ENCODE measurements at places on chromosomes 16 and 17.

- DNase-seq = no peak
These were observed at the start of gene DPEP3 for GRCh38 chr16:67979955-67980678. DPEP3 (minus strand) TSS chr16:67980499; CDS start chr16:67980380, 119 bp downstream.

DNA sequence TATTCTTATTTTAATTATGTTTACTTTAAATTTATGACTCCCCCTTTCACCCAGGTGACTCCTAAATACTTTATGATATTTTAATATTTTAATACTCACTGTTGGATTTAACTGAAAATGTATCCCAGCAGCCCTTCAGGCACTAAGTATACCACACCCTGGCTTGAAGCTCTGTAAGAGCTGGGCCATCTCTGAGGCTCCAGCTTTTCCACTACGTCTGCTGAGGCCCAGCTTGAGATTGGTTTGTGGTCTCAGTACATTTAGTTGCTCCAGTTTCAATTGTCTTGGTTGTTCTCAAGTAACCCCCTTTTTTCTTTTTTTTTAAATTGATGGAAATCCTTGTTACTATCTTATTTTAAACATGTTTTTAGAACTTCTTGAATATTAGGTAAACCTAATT is 27.0 kb upstream of the CAPNS2 start:
- DNase-seq = no peak

GRCh38 chr17:57085448-57086068 is 512 bp downstream of the AKAP1 start:
- peak; percentile 61 for DNase-seq

- no peak for DNase-seq
These were observed 424.8 kb downstream of the HS3ST3B1 start for GRCh38 chr17:14725729-14726128.

DNA sequence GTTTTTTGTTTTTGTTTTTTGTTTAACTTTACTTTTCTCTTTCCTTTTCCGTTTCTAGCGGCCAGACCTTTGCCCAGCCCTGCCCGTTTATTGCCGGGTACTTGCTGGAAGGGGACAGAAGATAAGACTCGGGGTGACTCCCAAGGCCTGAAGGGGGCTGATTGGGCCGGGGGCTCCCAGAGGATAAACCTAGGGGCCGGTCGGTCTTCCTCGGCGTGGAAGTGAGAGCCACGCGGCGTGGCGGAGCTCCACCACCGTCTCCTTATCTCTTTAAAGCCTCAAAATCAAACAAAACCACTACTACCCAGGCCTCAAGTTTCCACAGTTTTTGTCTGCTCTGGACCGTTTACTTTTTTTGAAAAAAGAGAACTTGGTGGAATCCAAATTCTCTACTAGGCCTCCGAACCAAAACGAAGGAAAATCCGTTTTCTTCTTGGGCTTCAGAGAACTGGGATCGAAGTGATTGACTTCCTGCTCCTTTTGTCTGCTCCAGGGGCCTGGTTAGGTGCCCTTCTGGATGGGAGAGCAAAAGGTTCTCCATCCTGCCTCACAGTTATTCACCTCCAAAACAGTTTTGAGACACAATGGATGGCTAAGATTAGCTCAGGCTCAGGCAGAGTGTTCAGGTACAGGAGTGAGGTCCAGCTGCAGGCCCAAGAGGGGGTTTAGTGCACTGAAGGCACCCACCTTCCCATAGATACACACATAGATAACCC is 8.5 kb upstream of the HOXB9 start:
- DNase-seq = no peak

DNA sequence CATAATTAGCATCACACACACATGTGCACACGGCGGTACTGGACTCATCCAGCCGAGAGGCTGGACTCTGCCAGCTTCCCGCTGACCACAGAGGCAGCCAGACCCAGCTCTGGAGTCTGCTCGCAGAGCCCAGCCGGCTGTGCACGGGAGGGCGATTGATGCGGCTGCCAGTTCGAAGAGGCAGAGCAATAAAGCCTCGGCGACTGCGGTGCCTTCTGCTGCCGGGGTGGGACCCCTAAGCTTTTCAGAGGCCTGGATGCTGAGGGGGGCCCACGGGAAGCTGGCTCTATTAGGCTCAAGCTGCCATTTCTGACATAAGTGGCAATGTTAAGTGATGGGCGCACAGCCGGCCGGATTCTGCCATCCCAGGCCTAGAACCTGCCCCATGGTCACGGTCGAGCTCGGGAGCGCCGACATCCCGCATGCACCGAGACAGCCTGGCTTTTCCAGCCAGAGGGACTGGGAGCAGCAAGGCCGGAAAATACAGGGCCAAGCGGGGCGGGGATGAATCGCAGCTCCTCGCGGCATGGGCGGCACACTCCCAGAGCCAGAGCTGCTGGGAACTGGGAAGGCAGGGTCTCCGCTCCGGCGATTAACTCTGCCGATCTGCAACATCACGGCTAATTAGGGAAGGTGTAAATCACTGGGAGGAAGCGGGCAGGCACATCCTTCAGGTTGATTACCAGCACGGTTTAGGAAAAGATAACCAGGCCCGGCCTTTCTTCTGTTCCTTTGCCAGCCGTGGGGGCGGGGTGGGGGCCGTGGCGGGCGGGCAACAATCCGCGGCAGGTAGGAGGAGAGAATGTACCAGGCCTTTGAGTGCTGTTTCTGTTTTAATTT is 57.7 kb downstream of the TBC1D16 start:
- DNase-seq = no peak

DNA sequence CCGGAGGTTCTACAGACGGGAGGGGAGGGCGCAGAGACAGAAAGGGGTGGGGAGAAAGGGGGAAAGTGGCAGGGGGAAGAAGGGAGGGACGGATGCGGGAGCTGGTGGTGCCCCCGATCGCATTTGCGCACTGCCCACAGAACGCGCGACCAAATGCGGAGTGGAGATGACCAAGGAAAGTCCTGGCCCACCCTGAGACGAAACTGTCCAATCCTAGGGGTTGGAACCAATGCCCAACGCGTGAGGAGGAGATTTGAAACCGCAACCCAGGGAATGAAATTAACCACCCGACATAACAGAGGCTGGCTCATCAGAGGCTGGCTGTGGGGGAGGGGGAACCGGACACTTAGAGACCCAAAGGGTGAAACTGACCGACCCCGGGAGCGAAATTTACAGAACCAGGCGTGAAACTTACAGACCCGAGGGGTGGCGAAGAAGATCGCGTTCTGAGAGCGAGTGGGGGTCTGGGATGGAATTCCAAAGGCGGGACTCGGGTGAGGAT is 1.4 kb downstream of the HES7 start:
- DNase-seq = no peak

DNA sequence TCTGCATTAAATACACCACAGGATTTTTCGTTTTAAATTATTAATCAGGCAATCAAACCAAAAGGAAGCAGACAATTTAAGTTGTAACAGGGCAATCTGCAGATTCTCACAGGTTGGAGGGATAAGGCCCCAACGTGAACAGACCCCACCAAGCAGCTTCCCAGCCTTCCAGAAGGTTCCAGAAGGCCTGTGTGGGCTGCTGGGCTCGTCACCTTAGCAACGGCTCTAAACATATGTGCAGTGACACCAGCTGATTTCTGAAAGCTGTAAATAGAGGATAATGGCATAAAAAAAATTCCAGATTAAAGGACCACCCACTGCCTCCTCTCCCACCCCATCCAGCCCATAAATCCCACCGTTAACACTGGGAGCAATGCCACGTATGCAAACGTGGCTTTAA is 123.8 kb downstream of the ZNF778 start:
- DNase-seq = no peak

DNA sequence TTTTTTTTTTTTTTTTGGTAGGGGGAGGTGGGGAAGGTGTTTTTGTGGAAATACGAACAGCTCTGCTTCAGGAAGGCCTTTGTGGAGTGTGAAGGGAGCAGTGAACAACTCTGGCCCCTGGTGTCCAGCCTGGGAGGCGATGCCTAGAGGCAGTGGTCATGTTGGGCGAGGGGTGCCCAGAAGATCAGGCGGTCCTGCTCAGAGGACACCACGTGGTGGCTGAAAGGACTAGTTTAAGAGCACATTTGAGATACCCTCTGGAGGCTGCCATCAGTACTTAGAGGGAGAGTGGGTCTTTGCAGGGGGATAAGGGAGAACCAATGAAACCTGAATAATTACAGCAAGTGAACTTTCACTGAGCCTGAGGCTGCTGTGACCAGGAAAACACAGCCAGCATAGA is 40.1 kb upstream of the RHOT1 start:
- no peak for DNase-seq

DNA sequence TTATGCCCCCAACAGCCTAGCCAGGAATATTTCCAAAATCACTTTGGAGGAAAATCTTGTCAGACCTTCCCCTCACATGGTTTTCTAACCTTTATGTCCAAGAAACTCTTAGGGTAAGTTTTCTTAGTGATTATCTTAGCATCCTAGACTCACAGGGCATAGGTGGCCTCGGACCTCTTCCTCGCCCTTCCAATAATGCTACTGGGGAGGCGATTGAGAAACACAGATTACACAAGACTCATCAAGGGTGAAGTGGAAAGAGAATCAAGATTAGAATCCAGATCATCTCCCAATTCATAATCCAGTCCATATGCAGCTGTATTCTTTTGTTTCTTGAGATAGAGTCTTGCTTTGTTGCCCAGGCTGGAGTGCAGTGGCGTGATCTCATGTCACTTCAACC is 358.4 kb upstream of the CDH5 start:
- no peak for DNase-seq

GRCh38 chr17:78210111-78210510 is 3.9 kb upstream of the BIRC5 start:
- DNase-seq = no peak

DNA sequence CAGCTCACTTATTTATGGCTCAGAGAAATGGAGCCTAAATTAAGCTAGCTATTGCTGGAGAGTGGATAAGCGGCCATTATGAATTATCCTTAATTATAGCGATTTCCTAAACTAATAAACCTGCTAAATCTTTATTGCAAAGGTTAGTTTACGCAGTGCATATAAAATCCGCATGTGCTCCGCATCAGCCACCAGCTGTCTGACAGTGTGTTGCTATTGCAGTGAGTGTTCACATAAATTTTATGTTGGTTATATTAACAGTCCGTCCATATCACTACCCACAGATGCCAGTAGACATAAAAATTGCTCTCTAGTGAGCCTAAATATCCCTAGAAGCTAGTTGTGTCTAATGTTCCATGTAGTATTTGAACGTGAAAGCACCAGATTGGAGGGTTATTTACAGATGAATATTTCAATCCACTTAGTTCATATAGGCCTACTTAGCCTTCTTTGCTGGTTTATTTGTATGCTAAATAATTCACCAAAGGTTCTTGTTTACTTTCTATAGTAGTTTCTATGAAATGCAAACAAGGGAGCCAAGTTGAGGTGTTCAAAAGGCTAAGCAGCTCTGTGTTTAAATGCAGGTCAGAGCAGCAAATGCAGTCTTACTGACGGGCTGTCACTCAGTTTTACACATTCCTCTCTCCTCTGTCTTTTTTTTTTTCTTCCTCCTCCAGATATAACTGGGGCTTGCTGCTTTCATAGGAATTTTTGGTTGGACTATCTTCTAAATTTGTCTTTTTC is 219.1 kb downstream of the IRX3 start:
- no peak for DNase-seq

DNA sequence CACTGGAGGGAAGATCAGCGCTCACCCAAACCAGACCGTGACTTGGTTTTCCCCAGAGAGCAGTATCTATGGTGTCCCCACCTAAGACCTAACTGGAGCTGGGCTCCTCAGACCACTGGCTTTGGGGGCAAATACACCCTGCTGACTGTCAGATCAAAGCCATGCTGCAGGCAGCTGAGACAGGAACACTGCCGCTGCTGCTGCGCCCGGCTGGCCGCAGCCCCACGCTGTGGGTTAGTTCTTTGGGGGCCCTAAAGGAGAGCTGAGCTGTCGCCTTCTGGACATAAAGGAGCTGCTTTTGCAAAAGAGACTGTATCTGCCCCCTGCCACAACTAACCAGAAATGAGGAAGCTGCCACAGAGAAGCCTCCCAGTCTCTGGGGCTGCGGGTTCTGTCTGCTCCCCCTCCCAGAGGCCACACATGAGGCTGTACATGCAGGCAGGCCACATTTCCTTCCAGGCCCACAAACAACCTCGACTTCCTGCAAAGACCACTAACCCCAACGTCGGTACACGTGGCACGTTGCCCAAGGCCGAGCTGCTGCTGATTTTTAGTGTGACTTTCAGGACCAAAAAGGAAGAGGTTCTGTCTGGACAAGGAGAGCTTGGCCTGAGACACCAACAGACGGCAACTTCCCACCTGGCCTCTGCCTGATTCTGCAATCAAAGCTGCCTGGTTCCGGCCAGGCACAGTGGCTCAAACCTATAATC is 18.2 kb upstream of the ABR start:
- peak; percentile 40 for DNase-seq

GRCh38 chr16:49510654-49511305 is 137.2 kb downstream of the C16orf78 start:
- DNase-seq = no peak

- no peak for DNase-seq
These were observed 430.3 kb downstream of the SLC39A11 start for GRCh38 chr17:72661945-72662826.

DNA sequence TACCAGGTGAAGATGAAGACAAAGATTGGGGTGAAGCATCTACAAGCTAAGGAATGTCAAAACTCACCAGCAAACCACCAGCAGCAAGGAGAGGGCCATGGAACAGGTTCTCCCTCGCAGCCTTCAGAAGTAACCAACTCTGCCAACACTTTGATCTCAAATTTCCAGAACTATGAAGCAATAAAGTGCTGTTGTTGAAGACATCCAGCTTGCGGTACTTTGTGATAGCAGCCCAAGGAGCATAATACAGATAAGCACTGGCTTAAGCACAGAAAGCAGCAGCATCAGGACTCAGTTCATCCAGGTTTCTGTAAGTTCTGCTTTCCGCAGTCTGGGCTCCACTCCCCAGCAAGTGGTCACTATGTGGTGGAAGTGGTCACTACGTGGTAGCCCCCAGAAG is 16.0 kb upstream of the CDRT4 start:
- DNase-seq = no peak

DNA sequence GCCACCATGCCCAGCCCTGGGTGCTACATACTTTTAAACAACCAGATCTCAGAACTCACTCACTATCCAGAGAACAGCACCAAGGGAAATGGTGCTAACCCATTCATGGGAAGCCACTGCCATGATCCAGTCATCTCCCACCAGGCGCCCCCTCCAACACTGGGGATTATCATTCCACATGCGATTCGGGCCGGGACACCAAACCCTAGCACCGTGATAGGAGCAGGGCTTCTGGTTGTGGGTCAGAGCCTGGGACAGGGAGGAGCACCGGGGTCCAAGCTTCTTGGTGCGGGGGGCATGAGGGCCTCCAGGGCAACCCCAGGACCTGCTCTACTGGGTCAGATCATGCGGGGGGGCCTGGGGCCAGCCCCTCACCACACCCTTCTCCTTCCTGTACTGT is 4.5 kb downstream of the TMEM235 start:
- DNase-seq = no peak

- DNase-seq = no peak
These were observed 4.9 kb downstream of the TMEM92 start for GRCh38 chr17:50279181-50279526.

DNA sequence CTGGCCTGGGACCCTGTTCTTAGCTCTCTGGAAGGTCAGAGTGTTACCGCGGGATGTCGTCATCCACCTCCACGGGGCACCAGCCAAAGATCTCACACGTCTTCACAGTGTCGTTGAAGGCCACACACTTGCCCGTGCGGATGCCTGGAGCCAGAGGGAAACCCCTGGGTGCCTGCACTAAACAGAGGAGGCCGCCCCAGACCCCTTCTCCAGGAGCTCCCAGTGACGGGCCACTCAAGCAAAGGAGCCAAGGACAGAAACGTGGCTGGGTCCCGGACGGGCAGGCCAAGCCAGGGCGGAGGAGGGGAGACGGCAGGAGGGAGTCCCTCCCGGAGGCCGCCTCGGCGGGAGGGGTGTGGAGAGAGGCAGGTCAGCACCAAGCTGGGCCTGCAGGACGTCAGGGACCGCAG is 11.0 kb upstream of the CAMKK1 start:
- no peak for DNase-seq

GRCh38 chr17:13054666-13055065 is 36.8 kb upstream of the ELAC2 start:
- DNase-seq = no peak
